Bronchus fibroblast of lung (primary cell): ENCODE measurements at places on chromosomes 12 and 14. TPM values are rescaled to one million over a fixed set of nuclear protein-coding genes. Genes with fewer than 3 reads are reported as not detected.

Gene PSMD9
- 132 and 149 TPM in 2 replicates for total RNA-seq

Gene CHPT1
- 29.7 and 39.0 TPM in 2 replicates for total RNA-seq

Gene IL31
- not detected in 2 replicates for total RNA-seq

Gene DACT1
- total RNA-seq: 1.2 and 1.9 TPM in 2 replicates

Gene SAMD15
- total RNA-seq: 0.45 and 1.0 TPM in 2 replicates
